Amniotic stem cell (primary cell): ENCODE measurements at places on chromosomes 3 and 15.

- no peak for DNase-seq
These were observed 335.9 kb downstream of the CHST2 start for GRCh38 chr3:143455480-143455879.

- DNase-seq, result no peak
These were observed 156.8 kb upstream of the ICE2 start for GRCh38 chr15:60635507-60636352.

DNA sequence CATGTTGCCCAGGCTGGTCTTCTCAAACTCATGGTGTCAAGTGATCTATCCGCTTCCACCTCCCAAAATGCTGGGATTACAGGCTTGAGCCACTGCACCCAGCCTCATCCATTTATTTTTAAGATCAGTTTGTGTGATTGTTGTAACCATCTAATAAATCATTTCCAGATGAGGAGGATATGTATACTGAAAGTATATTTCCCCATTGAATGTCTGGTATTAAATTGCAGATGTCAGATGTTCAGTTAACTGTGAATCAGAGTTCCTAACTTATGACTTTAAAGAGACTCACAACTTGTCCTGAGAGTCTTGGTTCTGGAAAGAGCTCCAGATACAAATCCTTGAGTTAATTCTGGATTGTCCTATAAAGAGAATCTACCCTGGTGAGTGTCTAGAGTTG, 62.4 kb downstream of the TRIM71 start:
- DNase-seq, result no peak

- no peak for DNase-seq
These were observed 6.4 kb upstream of the ALDH1L1 start for GRCh38 chr3:126186749-126187148.

DNA sequence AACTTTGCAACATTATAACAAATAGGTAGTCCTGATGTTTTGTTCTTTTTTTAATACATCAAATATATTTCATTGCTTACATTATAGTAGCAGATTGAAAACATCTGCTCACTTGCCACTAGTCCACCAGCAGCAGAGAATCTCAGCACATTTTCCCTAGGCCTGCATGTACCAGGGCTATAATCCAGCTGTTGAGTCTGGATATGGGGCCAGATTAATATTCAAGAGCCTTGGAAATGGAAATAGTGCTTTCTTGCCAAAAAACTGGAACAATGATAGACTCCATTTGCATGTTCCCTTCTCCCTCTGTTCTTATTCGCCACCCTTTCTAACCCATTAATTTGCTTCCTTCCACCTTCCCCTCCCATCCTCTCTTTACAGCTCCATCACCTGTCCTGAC, 288.0 kb downstream of the EPHA3 start:
- DNase-seq, result no peak

DNA sequence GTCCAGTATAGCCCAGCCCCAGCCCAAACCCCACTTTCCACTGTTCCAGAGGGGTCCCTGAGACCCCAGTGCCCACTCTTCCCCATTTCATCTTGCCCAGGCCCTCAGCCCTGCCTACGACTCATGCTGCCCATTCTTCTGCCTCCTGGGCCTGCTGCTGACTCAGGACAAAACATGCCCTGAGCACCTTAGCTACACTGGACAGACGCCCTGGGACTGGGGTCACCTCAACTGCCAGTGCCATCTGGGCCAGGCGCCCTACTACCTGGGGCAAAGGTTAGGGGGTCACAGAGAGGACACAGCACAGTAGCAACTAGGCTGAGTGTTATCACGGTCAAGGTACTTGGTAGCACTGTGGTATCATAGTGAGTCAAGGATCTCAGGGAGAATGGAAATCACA, 2.6 kb upstream of the LAMB2 start:
- DNase-seq, result no peak

GRCh38 chr3:21417991-21418390, 333.0 kb downstream of the ZNF385D start:
- no peak for DNase-seq

- no peak for DNase-seq
These were observed 46.6 kb upstream of the MDFIC2 start for GRCh38 chr3:70358978-70359580.

DNA sequence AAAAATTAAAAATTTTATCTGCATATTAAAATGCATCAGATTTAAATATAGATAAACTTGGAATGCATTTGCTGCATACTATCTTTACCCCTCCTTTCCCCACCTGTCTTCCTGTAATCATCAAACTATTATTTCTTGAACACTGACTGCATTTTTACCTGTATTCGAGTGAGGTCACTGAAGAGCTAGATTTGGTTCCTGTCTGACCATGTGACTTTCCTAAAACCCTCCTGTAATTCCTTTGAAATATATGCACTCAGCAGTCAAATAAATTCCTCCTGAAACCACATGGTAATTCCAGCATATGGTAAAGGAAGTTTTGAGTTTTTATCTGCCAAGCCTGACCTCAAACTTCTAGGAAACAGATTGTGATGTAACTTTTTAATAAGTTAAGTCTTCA, 445.6 kb upstream of the FRG2C start:
- no peak for DNase-seq

- DNase-seq, result no peak
These were observed 138.5 kb downstream of the GABRB3 start for GRCh38 chr15:26634319-26634718.

- DNase-seq, result no peak
These were observed 16.1 kb upstream of the ATP8B4 start for GRCh38 chr15:50135031-50135551.

DNA sequence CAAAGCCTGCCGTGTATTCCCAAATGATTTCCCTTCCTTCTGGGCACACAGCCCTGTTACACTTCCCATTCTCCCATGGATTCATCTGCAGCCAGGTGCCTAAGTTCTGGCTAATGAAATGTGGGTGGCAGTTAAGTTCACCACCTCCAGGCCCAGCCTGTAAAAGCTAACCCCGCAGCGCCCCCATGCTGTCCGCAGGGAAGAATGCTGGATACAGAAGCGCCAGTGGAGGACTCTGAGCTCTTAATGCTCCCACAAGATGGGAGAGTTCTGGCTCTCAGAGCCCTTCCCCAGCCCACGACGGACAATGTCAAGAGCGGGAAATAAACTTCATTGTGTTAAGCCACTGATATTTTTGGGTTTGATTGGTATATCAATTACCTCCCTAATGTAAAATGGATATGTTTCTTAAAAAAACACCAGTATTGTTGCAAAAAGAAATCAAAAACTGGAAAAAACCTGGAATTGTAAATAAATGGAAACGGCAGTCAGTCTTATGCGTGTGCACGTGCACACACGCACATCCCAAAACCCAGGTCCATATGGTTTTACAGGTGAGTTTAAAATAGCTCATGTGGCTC, 37.7 kb upstream of the FGD5 start:
- no peak for DNase-seq

DNA sequence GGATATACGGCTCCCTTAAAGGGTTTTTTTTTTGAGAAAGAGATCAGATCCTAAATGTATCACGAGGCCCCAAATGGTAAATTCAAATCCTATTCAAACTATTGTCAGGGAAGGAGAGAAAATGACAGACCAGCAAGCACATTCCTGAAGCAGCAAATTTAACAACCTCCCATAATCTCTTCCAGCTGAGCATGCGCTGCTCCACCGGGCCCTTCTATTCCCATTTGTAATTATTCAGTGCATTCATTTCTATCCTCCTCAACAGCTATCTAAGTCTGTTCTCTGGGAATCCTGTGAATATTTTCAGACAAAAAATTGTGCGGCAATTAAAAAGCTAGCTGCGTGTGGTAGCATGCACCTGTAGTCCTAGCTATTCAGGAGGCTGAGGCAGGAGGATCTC, 43.2 kb downstream of the MAGI1 start:
- no peak for DNase-seq

DNA sequence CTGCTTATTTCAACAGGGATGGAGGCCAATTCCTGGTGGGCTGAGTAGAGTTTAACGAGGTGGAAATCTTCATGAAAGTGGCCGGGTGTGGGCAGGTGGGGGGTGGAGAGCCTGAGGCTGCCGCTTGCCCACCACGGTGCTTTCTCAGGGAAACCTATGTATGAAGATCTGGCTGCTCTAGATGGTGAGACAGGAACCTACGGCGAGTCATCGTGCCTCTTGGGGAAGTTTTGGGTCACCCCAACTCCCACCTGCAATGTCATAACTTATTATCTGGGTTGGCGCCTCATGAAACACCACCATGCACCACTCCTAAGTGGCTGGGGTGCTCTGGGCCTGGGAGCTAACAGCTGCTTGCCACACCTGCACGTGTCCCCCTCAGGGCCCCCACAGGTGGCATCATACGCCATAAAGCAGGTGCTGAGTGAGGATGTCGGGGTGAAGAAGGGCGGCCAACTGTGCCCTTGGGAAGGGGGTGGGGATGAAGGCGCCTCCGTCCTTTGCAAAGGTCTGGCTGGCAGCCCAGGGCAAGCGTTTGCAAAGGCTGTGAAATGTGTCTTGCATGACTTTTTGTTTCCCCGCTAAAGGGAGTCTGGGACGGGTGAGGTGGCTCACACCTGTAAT, 27.9 kb upstream of the SNRPA1 start:
- no peak for DNase-seq

GRCh38 chr3:176623468-176624150, 573.7 kb downstream of the TBL1XR1 start:
- no peak for DNase-seq

GRCh38 chr3:152942366-152942765, 107.4 kb downstream of the P2RY1 start:
- no peak for DNase-seq

- DNase-seq, result no peak
These were observed 251.1 kb downstream of the OCA2 start for GRCh38 chr15:27847775-27848710.

GRCh38 chr15:28078191-28078719, 20.9 kb downstream of the OCA2 start:
- no peak for DNase-seq

DNA sequence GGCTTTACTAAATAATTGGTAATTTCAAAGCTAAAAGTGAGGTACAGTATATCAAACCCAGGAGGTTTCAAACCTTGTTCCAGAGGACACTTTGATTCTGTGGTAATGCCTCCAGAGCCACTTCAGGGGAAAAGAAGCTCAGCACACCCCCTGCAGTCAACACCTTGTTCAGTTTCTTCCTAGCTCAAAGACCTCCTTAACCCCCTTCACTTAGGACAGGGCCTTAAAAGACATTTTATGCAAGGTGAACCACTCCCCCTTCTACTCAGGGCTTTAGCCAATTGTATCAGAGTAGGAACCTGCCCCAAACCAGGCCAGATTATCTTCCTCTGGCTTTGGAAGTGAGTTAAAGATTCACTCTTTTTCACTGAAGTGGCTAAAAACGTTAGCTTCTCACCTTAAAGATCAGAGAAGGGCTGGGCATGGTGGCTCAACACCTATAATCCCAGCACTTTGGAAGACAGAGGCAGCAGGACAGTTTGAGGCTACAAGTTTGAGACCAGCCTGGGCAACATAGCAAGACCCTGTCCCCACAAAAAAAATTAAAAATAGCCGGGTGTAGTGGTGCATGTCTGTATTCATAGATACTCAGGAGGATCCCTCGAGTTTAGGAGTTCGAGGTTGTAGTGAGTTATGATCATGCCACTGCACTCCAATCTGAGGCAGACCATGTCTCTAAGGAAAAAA, 3.4 kb downstream of the DENND6A start:
- DNase-seq, result no peak

- no peak for DNase-seq
These were observed 4.3 kb downstream of the TNIK start for GRCh38 chr3:171455603-171456550.

- no peak for DNase-seq
These were observed 1.9 kb downstream of the ZNF80 start for GRCh38 chr3:114235431-114235830.

DNA sequence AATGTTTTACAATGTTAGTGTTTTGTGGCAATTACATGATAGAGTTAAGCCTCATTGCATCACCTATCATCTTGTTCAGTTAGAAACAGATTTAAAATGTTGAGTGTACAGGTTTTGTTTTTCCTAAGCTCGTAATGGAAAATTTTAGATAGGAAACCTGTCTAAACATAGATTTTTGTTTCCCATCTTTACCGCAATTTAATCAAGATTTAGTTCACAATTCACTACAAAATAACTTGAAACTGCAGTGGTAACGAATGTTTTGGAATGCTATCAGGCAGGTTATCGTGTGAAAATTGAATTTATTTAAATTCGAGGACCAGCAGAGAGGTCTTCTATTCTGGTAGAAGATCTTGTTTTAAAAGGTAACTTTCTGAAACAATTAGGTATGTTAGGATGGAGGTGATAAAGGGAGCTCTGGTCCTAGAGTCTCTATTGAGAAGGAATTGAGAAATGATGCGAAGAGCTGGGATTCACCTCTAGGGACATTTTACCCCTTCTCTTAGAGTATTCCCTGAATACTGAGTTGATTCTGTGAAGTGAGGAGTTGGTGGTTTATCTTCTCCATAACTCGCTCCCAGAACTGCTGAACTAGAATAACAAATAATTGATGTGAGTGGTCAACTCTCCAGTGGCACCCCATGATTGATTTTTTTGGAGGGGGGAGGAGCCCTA, 1.4 kb downstream of the DOCK3 start:
- DNase-seq, result no peak

- no peak for DNase-seq
These were observed 322.0 kb upstream of the MANF start for GRCh38 chr3:51063053-51063452.

GRCh38 chr3:159174715-159175692, 373.1 kb downstream of the MFSD1 start:
- DNase-seq, result no peak

DNA sequence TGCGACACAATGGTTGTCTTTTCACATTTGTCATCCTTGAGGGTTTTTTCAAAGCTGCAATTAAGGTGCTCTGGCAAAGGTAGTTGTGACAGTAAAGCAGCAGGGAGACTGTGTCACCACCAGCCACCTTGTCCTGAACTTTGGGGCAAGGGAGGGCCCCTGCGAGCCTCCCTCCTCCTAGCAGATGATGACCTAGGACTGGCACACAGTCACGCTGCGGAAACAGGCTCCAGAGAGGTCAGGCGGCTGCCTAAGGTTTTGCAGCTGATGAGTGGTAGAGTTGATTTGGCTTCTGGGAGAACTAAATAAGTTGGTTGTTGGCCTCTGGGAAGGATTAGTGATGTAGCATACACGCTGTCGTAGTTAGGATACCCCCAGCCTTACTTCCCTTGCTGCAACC, 62.7 kb downstream of the PDIA5 start:
- DNase-seq, result no peak

- DNase-seq, result no peak
These were observed 137.9 kb downstream of the SSR3 start for GRCh38 chr3:156416846-156417558.

GRCh38 chr15:45799508-45799907, 164.7 kb downstream of the SQOR start:
- no peak for DNase-seq
